ENCODE measurements at places on chromosomes 12 and 14. TPM values are rescaled to one million over a fixed set of nuclear protein-coding genes. Genes with fewer than 3 reads are reported as not detected.

The CCDC38 gene
- total RNA-seq, result not detected

The FIGNL2 gene
- 1.0 TPM for total RNA-seq

DNA sequence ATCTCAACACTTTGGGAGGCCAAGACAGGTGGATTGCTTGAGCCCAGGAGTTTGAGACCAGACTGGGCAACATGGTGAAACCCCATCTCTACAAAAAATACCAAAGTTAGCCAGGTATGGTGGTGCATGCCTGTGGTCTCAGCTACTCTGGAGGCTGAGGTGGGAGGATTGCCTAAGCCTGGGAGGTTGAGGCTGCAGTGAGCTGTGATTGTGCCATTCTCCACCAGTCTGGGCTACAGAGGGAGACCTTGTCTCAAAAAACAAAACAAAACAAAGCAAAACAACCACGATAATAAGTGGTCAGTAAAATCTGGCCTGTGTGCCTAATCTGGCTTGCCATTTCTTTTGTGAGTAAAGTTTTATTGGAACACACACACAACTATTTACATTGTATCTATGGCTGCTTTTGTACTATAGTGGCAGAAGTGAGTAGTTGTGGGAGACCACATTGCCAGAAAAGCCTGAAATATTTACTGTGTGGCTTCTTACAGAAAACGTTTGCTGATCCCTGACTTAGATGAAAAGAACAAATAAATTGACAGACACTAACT is 19.4 kb upstream of the KLRG1 start:
- no peak for DNase-seq

GRCh38 chr14:104433401-104434213 is 146.0 kb upstream of the C14orf180 start:
- peak; percentile 77 for DNase-seq

Measured in posterior vena cava (tissue), 2 donors.